ENCODE measurements at places on chromosomes 3 and 15.

DNA sequence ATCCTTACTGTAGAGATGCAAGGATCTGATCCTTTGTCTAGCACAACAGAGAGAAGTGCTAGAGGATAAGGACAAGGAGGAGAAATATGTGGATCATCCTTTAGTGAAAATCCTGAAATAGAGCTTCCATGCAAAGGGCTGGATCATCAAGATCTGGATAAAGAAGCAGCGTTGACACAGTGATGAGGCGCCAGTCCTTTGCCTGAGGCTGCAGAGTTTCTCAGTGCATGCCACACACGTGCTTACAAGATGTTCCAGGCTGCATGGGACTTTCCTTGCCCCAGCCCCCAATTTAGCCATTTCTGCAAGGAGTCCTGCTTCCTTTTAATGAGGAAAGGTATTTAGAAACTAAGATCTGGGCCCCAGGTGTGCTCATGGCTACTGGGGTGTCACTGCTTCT lies 7.2 kb upstream of the ABTB1 start:
- no peak for DNase-seq

- no peak for DNase-seq
Observed at GRCh38 chr3:165749821-165750220, 87.4 kb downstream of the BCHE start.

DNA sequence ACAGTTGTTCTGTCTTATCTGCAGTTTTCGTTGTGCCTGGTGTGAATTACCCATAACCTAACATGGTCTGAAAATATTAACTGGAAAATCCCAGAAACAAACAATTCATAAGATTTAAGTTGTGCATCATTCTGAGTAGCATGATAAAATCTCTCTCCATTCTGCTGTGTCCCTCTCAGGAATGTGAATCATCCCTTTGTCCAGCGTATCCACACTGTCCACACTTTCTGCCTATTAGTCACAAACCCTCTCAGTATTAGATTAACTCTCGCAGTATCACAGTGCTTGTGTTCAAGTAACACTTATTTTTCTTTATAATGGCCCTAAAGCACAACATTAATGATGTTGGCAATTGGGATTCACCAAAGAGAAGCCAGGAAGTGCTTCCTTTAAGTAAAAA lies 203.2 kb downstream of the CGGBP1 start:
- no peak for DNase-seq

DNA sequence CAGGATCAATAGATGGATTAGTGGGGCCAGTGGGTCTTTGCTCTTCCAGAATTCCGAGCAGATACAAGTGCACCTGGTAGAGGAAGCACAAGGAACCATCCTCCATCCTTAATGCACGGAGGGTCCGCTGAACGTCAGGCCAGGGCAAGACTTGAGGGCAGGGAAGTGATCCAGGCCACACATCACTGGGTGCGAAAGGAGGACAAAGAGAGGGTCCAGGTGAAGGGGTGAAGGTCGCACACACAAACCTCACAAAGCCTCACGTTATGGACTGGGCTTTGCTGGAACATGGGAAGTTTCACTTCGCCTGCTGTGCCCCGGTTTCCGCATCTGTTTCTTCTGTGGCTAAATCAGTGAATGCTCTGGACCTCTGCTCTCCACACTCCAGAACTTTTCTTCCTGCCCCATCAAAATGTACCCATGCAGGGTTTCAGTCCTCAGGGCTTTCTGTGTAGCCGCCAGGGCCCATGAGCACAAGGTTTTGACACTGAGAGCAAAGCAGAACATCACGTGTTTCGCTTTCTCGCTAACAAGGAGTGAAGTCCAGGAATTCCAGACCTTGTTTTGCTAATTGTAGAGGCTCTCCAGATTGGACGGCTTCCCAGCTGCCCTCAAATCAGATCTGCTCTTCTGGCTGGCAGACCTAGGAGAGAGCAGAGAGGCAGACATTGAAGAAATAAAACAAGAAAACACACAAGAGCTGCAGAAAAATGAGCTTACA lies 56.3 kb downstream of the KLF15 start:
- no peak for DNase-seq

DNA sequence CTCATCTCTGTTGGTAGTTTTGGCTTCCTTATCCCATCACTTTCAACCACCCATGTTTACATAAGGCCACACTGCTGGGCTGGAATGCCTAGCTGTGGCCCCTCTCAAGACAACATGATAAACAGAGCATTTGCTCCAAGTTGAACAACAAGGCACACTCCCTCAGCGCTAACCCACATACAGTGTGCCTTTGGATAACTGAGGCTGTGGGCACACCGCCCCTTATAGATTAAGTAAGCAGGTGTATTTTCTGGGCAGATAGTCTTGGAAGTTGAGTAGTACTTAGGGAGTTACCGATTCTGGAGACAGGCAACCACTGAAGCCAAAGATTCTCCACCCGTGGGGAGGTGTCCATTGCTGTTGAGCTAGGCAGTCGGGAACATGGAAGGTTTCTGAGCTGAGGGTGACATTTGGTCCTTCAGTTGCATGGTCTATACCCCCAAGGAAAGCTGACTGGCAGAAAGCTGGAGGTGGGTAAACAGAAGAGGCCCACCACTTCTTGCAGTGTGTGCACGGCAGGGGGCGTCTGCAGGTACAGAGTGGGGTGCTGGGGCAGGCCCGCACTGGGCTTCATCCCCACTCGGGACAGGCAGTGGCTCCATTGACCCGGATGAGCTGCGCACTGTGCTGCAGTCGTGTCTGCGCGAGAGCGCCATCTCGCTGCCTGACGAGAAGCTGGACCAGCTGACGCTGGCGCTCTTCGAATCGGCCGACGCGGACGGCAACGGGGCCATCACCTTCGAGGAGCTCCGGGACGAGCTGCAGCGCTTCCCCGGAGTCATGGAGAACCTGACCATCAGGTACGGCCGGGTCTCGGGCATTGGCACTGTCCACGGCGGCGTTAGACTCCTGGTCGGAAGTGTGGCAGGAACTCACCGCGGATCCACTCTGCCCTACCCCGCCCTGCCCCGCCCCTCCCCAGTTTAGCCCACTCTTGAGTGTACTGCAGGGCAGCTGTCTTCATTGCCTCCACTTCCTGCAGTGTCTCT lies 16.8 kb downstream of the NOX5 start:
- DNase-seq = no peak

DNA sequence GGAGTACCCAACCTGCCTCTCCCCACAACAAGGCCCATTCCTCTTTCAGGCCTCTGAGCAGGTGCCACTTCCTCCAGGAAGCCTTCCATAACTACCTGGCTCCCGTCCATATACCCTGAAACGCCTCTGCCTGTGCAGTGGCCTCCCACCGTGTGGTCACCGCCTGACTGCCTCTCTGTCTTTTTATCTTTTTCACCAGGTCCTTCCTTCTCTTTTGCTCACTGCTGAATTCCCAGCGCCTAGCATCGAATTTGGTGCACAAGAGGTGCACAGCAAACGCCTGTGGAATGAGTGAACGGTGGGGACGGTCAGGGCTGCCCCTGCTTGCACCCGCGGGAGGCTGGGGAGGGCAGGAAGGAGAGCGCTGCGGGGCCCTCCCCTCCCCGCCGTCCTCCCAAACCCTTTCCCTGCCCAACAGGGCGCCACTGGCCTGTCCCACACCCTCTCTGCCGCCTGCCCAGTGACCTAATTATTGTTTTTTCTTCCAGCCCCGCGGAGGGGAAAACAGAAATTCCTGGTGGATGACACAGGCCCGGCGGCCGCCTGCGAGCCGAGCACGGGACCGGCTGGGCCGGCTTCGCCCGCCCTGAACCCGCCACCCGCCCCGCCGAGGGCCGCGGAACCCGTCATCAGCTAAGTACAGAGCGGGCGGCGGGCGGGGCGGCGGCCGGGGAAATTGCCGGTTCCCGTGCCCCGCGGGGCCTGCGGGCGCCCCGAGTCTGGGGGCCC lies 140.1 kb downstream of the SMAD6 start:
- no peak for DNase-seq

- DNase-seq = no peak
Observed at GRCh38 chr3:83320726-83321125, 1559.3 kb upstream of the GBE1 start.

- DNase-seq = no peak
Observed at GRCh38 chr15:62782896-62783295, 259.7 kb upstream of the TPM1 start.

Measured in GM18507 (cell line).